NCI-H2029 treated with DMSO at 0.1 percent for 48 hours (cell line): ENCODE measurements at places on chromosomes 6 and 20.

DNA sequence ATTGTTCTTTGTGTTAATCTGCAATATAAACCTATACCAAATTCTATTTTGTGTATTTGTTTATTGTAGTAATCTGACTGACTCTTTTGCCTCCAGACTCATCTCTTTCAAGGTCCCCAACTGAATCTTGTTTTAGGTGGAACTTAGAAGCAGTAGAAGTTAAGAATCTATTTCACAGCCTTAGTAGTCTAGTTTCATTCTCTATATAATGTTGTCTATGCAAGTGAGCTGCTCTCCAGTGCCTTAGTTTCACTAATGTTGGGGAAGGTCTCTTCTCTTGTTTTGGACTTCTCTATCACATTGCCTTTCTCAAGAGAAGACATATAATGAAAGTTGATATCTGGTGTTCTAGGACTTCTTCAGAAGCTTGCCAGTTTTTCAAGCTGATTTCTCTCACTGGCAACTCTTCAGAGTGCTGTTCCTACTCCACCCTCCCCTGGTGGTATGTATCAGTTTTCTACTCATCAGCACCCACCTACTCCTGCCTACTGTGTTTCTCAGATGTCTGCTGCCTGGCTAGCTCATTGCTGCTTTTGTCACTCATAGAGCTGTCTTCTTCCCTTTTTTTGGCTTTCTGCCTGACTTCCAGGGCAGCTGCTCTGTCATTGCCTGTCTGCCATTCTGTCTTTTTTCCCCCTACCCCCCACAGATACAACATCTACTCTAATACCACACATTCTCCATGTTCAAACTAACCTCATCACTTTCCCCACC is 82.1 kb downstream of the PTPRA start:
- DNase-seq = no peak

GRCh38 chr20:25865715-25866656 is 169.3 kb upstream of the ZNF337 start:
- DNase-seq = no peak

GRCh38 chr6:70379473-70380013 is 33.8 kb upstream of the FAM135A start:
- no peak for DNase-seq

GRCh38 chr6:169795196-169795595 is 43.8 kb downstream of the ERMARD start:
- DNase-seq = no peak

DNA sequence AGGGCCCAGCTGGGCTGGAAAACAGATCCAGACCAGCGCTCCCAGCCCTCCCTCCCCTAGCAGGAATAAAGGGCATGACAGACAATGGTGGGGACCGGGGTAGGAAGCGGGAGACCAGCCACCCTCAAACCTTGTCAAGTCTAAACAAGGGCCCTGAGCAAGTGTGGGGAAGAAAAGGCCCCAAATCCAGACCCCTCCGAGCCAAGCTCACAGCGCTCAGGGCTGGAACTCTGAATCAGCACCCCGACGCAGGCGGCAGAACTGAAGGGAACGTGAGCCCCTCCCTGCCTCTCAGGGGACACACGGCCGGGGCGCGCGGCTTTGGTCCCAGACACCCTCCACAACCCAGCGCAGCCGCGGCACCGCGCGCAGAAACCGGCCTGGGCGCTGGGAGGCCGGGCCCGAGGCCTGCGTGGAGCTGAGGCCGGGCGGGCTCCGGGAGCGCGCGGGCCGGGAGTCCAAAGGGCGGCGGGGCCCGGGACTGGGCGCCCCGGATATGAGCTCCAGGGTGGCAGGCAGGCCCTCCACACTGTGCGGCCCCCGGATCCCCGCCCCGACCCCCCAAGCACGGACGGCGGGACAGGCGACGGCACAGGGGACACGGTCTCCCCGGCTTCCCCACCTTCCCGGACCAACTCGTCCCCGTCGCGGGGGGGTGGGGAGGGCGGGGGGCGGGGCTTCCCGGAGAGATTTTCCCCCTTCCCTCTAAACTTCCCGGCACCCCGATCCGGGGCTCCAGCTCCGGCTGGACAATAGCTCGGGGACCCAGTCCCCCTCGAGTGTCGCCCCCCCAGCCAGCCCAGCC is 641 bp downstream of the TEAD3 start:
- DNase-seq = no peak

GRCh38 chr20:48667889-48668413 is 159.8 kb downstream of the PREX1 start:
- no peak for DNase-seq

GRCh38 chr6:15421945-15422733 is 176.3 kb downstream of the JARID2 start:
- DNase-seq = no peak

- no peak for DNase-seq
Observed at GRCh38 chr6:118656847-118657451, 5.6 kb upstream of the CEP85L start.

GRCh38 chr6:89997456-89998445 is 103.5 kb downstream of the GJA10 start:
- no peak for DNase-seq

DNA sequence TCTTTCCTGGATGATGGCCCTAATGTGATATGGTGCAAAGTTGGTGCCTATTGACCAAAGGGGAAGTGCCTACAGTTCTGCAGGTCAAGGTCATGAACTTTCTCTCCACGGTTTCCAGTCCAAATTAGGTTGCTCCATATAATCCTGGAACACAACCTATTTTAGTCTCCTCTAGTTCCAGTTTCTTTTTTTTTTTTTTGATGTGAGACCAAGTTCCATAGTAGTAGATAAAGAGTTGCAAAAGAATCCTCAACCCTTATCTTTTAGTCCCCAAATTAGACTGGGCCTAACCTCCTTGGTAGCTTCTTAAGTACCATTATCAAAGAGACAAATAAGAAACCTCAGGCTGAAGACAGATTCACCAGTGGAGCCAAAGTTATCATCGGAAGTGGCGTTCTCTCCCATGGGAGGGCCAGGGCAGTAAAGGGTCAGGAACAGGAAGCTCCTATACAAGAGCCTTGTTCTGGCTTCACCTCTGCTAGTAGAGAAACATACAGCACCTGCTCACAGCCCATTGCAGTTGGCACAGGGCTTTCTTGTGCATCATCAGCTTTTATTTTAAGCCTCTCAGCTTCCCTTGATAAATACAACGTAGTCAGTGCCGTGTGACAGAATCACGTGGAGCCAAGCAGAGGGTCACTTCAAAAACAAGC is 132.2 kb upstream of the RREB1 start:
- peak; percentile 96 for DNase-seq

DNA sequence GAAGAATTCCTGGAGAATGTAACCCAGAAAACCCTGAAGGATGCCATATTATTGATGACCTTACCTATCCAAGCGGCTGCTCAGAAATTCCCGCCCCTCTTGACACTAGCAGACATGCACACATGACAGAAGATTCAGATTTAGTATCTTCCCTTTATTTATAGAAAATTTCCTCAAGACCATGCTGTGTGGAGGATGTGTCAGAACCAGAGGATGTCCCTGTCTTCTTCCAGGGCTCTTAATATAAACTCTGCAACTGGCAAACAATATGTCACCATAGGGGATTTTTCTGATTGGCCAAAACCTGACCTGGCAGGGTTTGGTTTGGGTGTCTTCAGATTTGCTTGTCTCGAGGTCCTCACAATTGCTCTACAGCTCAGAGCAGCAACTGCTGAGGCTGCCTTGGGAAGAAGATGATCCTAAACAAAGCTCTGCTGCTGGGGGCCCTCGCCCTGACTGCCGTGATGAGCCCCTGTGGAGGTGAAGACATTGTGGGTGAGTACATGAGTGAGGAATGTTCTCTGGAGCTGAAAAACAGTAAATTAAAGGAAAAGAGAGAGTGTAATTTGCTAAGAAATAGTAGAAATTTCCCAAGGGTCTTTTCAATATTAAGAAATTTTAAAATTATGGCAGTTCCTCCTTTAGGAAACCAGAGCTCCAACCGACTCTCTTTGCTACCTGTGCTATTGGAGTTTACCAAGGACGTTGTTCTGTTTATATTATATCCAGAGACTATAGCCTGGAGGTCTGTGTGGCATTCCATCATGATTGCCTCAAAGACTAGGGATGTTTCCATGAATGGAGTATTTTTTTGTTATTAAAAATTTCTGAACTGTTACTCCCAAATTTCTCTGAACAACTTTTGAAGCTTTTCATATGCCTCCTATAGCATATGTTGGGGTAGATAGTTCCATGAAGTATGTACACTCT is at the start of gene HLA-DQA2:
HLA-DQA2 (plus strand) TSS at position 361 of the 930 bp plus-strand sequence; CDS start at position 414, 53 bp downstream.
- DNase-seq = no peak

GRCh38 chr20:31695849-31696804 is 26.5 kb downstream of the BCL2L1 start:
- DNase-seq = no peak

DNA sequence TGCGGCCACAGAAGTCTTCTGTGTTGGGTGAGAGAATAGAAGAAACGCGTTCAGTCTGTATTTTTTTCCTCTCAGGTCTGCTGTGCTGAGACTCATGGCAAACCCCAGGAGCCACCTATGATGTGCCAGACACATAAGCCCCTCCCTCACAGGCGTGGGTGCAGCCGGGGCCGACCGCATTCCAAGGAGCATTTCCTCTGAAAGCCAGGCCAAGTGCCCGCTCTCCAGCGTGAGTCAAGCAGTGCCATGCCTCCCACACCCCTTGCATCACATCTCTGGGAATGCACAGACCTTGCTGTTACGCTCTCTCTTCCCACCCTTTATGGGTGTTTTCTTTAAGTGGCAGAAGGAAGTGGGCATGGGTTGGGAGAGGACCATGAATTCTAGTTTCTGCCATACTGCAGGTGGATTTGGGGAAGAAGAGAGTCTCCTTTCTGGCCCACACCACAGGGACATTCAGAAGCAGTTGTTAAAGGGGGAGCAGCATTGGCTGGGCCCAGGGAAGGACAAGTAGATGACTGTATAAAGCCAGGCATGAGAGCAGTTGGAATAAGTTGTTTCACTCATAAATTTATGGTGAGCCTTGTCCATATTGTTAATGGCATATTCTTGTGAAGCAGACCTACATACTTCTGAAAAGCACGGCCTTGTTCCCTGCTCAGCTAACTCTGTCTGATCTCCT is 37.1 kb upstream of the TFAP2A start:
- DNase-seq = no peak

GRCh38 chr6:120875900-120876299 is 458.4 kb downstream of the TBC1D32 start:
- DNase-seq = no peak

DNA sequence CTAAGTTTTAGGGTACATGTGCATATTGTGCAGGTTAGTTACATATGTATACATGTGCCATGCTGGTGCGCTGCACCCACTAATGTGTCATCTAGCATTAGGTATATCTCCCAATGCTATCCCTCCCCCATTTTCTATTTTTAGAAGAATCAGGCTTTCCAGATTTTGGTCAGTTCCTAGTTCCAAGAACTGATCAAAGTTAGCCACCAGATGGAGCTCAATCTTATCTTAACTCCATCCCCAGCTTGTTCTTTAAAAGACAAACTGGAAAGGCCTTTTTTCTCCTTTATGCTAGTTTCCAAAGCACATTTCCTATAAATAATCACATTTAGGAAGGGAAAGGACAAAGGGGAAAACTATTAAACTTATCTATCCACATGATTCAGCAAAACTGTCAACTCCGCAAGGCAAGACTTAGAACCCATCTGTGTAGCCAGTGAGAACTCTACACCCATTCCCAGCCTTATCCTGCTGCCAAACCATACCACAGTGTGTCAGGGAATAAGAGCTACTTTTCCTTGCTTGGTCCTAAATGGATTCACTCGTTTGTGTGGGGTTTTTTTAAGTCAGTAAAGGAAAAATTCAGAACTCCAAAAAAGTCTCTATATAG is 22.8 kb upstream of the KHDC1 start:
- no peak for DNase-seq

DNA sequence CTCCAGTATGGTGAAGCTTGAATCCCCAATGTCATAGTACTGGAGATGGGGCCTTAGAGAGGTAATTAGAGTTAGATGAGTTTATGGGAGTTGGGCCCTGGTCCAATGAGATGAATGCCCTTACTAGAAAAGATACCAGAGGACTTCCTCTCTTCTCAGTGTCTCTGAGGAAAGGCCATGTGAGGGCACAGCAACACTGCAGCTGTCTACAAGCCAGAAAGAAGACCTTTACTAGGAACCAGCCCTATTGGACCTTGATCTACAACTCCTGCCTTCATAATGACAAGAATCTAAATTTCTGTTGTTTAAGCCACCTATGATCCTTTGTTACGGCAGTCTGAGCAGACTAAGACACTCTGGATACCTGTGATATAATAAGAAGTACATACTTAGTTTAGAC is 31.4 kb upstream of the AKAP7 start:
- no peak for DNase-seq

- no peak for DNase-seq
Observed at GRCh38 chr6:92497281-92497680, 922.1 kb downstream of the EPHA7 start.

DNA sequence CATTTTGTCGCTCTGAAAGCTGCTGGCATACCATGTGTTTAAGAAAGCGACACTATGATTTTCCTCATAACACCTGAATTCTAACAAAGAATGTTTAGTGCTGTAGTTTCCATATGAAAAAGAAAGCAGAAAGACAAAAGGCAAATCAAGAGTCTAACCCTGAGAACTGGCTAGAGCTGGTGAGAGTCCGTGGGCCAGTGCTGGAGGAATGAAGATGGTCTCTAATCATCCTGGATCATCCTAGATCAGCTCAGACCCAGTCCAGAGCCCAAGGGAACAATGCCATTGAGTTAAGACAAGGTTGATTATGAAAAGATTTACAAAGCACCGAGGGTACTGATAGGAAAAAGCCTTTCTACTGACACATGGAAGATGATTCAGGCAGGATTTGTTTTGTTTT is 73.0 kb upstream of the MYLIP start:
- no peak for DNase-seq

GRCh38 chr20:2640260-2640659 is 12.2 kb upstream of the NOP56 start:
- no peak for DNase-seq

DNA sequence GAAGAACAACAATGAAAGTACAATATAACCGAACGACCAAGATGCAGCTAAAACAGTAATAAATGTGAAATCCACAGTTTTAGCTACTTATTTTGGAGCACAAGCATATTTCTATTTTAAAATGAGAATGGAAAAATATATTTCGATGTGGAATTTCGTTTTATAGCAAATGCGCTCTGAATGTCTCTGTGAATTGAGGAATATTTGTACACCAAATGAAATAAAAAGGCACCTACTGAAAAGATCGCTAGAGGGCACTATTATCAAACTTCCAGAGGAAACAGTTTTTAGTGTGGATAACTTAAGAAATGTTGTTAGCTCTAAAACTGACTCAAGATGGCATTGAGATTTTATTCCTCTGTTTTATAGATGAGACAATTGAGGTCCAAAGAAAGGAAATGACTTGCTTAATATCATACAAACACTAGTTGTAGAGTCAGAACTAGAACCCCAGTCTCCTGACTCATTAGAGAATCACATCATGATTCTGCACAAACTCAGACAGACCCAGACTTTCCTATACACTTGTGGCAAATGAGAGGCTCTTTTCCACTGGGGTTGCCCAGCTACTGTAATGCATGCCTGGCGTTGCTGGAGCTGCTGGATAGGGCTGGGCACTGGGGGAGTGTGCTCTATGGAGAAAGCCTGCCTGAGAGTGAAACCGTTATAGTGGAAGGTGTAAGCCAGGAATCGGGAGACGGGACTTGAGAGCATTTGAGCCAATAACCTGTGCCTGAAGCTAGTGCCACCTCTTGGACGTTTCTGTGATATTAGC is 51.9 kb downstream of the GCLC start:
- DNase-seq = peak; percentile 88
